ENCODE measurements at places on chromosomes 2 and 18. TPM values are rescaled to one million over a fixed set of nuclear protein-coding genes. Genes with fewer than 3 reads are reported as not detected.

- no peak for DNase-seq
These were observed 344.9 kb upstream of the SLC14A2 start for GRCh38 chr18:45270289-45270771.

- no peak for DNase-seq
These were observed 106.4 kb upstream of the DAPL1 start for GRCh38 chr2:158688721-158689120.

The PLCL1 gene
- total RNA-seq: not detected

GRCh38 chr2:119289642-119290041, 66.0 kb downstream of the STEAP3 start:
- DNase-seq: no peak

DNA sequence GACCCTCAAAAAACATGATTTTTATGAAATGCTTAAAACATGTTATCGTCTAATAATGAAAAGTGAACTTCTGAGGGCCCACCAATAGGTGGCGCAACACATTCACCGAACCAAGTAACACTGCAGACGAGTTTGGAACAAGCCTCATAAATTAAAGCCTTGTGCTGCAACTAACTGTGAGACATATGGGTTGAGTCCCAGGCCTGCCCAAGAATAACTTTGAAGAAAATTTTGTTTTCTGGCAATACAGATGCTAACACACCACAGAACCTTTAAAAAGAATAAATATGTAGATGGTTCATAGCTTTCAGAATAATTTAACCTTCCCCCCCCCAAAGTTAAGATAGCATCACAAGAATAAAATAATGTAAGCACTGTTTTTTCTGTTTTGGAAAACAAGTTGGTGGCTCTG, 285.9 kb downstream of the RNF144A start:
- peak; percentile 8 for DNase-seq

The CHST9 gene
- total RNA-seq: not detected

The CCDC148 gene
- 1.8 TPM for total RNA-seq

GRCh38 chr18:75008186-75008585, 200.8 kb downstream of the PTGR3 start:
- DNase-seq: no peak

The GPR155 gene
- 0.18 TPM for total RNA-seq

GRCh38 chr2:196827356-196827755, 18.2 kb upstream of the C2orf66 start:
- no peak for DNase-seq

DNA sequence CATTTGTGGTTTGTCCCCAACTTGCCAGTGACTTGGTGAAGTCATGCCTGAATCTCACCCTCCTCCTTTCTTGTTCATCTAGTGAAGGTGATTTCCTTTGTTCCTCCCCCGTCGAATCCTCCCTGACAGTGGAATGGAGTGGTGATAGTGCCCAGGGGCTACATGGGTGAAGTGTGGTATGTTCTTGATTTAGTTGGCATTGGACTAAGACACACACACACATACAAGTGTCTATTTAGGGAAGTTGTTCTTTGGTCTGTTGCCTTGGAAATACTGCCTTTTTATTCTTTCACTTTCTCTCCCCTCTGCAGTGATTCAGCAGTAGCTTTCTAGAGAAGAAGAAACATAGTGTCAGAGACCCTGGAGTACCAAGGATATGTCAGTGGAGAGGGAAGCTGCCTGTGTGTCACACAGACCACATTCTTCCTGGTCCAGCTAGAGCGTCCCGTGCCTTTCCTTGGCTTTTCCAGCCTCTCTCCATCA, 10.9 kb downstream of the INPP4A start:
- no peak for DNase-seq

The SP140L gene
- total RNA-seq: 15.1 TPM

- no peak for DNase-seq
These were observed 33.0 kb downstream of the VAPA start for GRCh38 chr18:9946831-9947230.

- no peak for DNase-seq
These were observed 15.8 kb downstream of the SLC14A2 start for GRCh38 chr18:45631077-45631476.

DNA sequence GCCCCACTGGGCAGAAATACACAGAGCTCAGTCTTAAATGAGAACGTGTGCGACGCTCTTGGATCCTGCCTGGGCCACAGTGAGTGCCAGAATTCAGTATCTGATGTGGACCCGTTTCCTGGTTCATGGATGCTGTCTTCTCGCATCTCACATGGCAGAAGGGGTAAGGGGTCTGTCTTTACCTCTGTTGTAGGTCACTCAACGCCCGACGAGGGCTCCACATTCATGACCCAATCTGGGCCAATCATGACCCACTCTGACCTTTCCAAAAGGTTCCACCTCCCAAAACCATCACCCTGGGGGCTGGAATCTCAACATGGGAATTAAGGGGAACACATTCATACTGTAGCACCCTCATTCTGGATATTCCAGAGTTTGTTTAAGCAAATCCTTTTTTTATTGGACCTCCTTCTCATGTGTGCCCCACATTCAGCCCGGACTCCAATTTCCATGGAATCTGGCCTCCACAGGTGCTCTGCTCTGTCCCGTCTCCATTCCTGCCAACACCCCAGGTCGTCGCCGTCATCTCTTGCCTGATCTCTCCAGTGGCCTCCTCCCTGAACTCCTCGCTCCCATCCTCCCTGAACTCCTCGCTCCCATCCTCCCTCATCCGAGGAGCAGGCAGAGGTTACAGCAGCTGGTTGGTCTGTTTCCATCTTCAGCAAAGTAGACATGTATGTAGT, 78.9 kb upstream of the OTOS start:
- no peak for DNase-seq

- DNase-seq: peak; percentile 80
These were observed at the start of gene EFEMP1 for GRCh38 chr2:55923091-55923981. EFEMP1 (minus strand) TSS chr2:55923782; CDS start chr2:55922440, 1,342 bp downstream.

DNA sequence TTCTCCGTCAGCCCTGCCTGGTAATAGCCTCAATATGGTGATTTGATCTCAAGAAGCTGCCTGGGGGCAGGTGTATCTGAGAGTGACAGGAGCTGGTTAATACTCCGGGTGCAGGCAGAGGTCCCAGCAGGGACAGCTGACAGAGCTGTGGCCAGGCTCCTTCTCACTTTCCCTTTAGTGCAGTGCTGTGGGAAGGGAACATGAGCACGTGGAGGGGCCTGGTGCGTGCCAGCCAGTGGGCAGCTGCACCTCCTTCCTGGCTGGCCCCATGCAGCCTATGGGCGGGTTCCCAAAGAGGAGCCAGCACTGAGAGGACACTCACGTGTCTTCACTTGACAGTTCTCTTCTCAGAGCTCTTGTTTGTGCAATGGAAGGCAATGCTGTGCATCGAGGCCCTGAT, 9.1 kb downstream of the CNNM4 start:
- DNase-seq: no peak

The PPM1B gene
- total RNA-seq: 42.3 TPM

- no peak for DNase-seq
These were observed 4.5 kb downstream of the ACSL3 start for GRCh38 chr2:222865301-222865700.

The MRPL53 gene
- 42.9 TPM for total RNA-seq

- no peak for DNase-seq
These were observed 7.3 kb upstream of the ATP6V1B1 start for GRCh38 chr2:70928366-70928765.

The STPG4 gene
- 6.5 TPM for total RNA-seq

GRCh38 chr2:43465234-43465633, 130.6 kb downstream of the THADA start:
- DNase-seq: no peak

The DARS1 gene
- total RNA-seq: 54.3 TPM

DNA sequence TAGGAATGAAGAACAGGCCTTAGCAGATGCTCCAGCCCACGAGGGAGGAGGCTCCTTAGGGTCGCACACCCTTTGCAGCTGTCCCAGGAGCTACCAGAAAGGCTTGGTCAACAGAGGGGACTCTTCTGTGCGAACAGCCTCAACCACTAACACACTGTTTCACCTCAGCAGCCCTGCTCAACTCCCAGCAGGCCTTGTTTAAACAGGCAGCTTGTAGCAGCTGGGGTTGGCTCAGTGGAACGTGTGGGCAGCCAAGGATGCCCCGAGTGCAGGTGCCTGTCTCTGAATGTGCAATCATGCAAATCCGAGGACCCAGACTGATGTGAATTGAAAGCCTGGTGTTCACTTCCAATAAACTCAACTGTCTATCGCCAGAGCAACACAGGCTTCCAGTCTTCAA, 88.7 kb upstream of the CXCR4 start:
- DNase-seq: no peak

- no peak for DNase-seq
These were observed 80.4 kb downstream of the ARMC9 start for GRCh38 chr2:231278868-231279267.

DNA sequence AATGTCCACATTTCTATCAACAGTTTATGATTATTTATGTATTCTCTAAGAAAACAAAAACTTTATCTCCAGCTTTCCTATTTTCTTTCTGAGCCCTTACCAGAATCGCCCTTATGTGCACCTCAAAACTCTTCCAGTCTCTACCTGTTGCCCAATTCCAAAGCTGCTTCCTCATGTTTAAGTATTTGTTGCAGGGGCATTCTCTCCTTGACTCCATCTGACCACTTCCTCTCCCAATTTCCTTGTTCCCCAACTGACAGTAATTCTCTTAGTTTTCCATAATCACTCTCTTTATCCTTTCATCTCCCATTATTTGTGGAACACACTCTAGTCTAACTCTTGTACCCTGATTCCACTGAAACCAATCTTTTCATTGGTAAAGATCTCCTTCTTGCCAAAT, 105.4 kb upstream of the RBBP8 start:
- DNase-seq: no peak

DNA sequence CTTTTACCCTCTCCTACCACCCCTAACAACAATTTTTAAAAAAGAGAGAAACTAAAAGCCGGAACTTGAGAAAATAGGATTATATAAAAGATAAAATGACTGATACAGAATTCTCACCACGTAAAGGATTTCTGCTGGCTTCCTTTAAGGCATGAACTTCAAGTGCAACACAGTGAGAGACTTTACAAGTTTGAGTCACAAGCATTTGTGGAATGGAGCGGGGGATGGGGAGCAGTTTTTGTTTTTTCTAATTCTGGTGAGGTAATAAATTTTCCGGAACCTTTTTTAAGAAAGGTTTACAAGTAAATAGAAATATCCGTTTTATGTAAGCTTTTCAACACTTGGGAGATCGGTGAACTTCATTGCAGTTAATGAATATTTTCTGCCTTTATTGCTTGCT, 1.8 kb upstream of the CDH2 start:
- DNase-seq: no peak

The PROM2 gene
- 147 TPM for total RNA-seq

DNA sequence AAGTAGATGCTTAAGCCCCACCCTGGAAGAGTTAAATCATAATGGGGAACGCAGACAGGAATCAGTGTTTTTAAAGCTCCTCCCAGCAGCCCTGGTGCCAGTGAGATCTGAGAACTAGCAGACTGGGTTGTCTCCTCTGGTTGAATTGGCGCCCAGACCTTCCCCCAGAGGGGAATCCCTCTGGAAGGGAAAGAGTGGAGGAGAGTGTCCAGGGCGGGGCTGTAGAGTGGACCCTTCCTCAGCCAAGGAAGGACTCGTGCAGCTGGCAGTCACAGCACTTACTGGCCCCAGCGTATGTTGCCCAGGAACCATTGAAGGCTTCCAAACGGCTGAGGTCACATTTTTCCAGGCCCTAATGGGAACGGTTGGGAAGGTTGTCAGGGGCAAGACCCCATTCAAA, 62.5 kb downstream of the TGOLN2 start:
- DNase-seq: no peak

DNA sequence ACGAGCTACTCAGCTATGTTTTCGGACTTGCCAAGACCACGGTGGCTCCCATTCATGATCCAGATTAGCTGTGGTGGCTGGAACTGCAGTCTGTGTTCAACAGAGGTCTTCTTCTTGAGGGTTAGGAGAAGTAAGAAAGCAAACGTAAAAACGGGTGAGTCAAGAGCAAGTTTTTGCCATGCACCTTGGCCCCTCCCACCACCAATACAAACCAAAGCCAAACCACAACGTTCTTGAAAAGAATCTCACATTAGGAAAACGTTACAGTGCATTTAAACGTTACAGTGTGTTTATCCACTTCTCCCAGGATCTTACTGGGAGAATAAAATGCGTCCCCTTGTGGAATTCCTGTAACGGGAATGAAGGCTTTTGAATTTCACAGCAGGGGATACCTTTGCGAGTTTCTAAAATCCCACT, 725 bp downstream of the FBXO48 start:
- DNase-seq: peak; percentile 19

DNA sequence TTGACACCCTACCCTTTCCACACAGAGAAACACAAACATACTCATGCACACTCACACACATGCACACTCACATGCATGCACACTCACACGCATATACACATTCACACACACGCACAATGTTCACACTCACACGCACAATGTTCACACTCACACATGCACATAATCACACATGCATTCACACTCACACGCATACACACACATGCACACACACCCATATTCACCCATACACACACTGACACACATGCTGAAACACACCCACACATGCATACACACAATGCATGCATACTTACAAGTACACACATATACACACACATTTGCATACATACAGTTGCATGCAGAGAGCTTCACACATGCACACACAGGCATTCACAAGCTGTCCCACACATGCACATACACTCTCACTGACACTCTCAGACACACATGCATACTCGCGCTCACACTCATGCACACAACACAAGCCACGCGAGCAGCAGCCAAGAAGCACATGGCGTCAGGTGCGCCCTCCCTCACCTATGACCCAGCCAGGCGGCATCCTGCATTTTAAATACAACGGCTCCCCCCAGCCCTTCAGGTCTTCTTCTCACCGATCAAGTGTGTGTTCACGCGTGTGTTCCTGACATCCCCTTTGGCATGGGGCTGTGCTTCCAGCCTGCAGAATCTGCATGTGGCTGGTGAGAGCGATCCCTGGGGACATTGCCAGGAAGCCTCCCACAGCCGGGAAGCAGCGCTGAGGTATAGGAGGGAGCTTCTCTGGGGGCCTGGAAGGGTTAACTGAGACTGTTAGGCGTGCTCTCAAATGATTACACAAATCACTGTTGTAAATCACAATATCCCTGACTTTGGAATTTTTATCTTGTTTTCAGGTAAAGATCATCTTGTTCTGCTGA, 195.1 kb downstream of the RTP5 start:
- peak; percentile 34 for DNase-seq

The CPO gene
- not detected for total RNA-seq

The GNAL gene
- 3.3 TPM for total RNA-seq
